ENCODE measurements at places on chromosomes 16 and 17. TPM values are rescaled to one million over a fixed set of nuclear protein-coding genes. Genes with fewer than 3 reads are reported as not detected.

Gene HBQ1
- 0.96 TPM for total RNA-seq

Gene TNFSF13
- total RNA-seq = 13.5 TPM

Gene ZG16
- not detected for total RNA-seq

Gene KRTAP9-2
- total RNA-seq = not detected

Gene DNASE1L2
- total RNA-seq = 0.21 TPM

Gene CCL8
- total RNA-seq = not detected

Gene SSTR5
- total RNA-seq = not detected

Gene DNAJC7
- 68.0 TPM for total RNA-seq

Gene TERB1
- total RNA-seq = 0.27 TPM

Gene C17orf58
- 10.4 TPM for total RNA-seq

Gene G6PC1
- total RNA-seq = not detected

Gene KRT39
- total RNA-seq = not detected

Gene CASKIN1
- total RNA-seq = 0.07 TPM

GRCh38 chr16:54143934-54144571 is 142.5 kb downstream of the IRX3 start:
- no peak for DNase-seq

- DNase-seq = no peak
These were observed 13.9 kb upstream of the CSNK2A2 start for GRCh38 chr16:58211846-58212245.

DNA sequence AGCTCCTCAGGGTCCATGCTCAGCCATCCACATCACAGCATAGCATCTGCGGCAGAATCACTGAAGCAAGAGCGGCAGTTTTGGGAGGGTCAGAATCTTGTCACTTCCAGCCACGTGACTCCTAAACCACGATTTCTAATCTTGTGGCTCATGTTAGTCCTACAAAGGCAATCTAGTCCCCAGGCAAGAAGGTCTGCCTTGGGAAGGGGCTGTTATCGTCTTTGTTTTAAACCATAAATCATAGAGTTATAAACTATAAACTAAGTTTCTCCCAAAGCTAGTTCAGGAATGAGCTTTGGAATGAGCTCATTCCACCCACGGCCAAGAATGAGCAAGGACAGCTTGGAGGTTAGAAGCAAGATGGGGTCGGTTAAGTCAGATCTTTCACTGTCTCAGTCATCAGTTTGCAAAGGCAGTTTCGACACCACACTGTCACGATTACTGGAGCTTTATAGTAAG is 20.8 kb upstream of the DNAH17 start:
- DNase-seq = no peak

DNA sequence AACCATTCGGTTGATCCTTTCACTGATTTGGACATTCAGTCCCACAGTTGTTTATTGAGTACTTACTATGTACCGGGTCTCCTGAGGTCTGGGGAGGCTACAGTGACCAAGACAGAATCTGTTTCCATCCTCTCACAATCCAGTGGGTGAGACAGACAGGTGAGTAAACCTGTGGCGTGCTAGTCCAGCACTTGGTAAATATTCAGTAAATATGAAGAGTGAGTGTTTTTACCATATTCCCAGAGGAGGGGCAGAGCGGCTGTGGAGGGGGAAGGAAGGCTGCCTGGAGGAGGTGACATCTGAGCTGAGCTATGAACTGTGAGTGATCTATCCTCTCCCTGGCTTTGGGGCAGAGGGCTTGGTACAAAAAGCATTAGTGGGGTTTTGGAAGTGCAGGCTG is 31.4 kb downstream of the CCR7 start:
- no peak for DNase-seq

- DNase-seq = no peak
These were observed 8.2 kb upstream of the CSNK1D start for GRCh38 chr17:82281502-82282238.

- no peak for DNase-seq
These were observed 117.9 kb upstream of the GPR139 start for GRCh38 chr16:20191566-20191965.

- no peak for DNase-seq
These were observed 11.4 kb downstream of the ACSF3 start for GRCh38 chr16:89104930-89105571.

DNA sequence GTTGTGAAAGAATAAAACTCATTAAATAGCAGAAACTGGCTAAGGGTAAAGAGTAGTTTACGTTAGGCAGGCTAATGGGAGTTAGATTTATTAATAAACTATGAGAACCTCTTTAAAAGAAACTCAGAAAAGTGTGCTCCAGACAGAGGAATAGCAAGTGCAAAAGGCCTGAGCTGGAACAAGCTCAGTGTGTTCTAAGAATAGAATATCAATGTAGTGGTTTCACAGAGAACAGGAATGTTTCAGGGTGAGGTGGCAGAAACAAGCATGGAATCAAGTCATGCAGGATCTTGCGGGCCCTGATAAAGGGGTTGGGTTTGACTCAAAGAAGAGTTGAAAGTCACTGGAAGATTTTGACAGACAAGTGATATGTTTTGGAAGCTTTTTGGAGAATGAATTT is 164.0 kb upstream of the HS3ST3A1 start:
- DNase-seq = no peak

- DNase-seq = no peak
These were observed 20.4 kb upstream of the CIBAR2 start for GRCh38 chr16:85132456-85133289.

DNA sequence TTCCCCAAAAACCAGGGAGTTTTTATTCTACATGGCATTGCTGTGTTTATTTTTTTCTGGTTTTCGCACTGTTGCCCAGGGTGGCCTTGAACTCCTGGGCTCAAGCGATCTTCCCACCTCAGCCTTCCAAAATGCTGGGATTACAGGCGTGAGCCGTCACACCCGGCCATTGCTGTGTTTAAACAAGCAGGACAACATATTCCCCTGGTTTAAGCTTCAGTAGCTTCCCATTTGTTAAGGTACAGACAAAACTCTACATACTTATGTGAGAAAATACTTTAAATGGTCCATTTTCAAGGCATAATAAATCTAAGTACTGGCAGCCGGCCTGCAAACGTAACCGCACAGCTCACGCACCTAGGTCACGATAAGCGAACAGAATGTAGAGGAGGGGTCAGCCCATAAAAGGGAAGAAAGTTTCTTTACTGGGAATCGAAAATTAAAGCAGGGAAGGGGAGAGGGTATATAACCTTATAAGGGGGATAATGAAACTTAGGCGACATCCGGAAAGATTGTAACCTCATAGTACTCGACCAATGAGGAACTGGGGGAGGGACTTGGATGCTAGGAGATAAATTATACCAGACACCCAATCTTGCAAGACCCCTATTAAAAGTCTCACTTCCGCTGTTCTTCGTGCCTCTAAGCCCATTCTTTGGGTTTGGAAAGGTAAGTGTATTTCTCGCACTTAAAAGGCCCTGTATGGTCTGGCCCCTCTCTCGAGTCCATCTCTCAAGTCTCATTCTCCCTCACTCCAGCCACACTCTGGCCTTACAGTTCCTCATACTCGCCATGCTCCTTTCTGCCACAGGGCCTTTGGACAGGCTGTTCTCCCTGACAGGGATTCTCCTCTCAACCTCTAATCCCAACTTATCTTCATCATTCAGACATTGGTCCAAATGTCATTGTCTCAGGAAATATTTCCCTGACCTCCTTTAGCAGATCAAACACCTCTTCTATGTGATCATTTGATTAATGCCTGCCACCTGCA is 59.2 kb downstream of the TEX14 start:
- DNase-seq = no peak

DNA sequence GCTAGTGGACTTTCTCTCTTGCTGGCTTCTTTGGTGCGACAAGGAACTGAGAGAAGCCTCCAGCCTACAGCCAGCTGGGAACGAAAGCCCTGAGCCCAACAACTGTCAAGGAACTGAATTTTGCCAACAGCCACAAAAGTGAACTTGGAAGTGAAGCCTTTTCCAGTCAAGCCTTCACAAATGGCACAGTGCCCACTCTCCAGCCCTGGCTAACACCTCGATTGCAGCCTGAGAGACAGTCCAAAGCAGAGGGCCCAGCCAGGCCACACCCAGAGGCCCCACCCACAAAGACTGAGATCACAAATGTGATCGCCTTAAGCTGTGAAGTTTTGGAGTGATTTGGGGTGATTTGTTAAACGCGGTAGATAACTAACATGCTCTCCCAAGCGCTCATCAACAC is 244.6 kb upstream of the SDK2 start:
- no peak for DNase-seq

- no peak for DNase-seq
These were observed 3.3 kb downstream of the CARMIL2 start for GRCh38 chr16:67648088-67648763.

DNA sequence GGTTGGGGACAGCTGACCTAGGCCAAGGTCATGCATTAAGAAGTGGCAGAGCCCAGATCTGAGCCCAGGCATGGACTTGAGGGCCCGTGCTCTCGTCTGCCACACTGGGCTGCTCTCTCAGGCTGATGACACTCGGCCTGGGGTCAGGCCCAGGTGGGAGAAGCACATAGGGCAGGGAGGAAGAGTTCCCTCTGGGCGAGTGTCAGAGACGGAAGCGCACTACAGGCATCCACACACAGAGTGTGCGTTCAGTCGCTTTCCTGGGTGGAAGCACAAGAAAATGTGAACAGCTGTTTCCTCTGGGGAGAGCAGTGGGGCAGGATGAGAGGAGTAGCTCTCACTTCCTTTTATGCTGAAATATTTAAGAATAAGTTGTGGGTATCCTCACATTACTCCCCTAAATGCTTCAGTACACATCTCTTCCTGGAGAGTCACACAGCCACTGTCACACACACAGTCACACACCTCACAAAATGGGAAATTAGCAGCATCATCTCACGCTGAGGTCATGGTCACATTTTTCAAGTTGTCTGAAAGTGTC is 59.7 kb downstream of the B9D1 start:
- DNase-seq = no peak

- DNase-seq = no peak
These were observed 10.5 kb downstream of the PIK3R6 start for GRCh38 chr17:8856869-8857575.

- no peak for DNase-seq
These were observed 220.0 kb downstream of the ZNF423 start for GRCh38 chr16:49635591-49636581.

DNA sequence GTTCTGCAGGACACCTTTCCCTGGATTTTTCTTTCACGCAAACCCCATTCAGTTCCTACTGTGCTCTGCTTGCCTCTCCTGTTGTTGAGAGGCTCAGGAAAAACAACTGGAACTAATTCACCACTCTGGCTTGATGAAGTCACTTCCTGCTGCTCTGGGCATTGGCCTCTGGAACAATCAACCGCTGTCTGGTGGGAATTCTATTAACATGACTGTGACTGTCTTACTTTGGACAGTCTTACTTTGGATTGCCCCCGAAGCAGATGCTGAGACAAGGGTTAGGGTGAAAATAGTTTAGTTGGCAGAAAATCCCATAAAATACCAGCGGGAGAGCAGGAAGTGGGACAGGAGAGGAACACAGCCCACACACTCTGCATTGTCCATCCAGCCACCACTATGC is 90.0 kb upstream of the HSBP1 start:
- no peak for DNase-seq

GRCh38 chr17:49939318-49939717 is 29.7 kb upstream of the DLX4 start:
- DNase-seq = no peak

GRCh38 chr17:10754861-10755591 is 25.2 kb upstream of the TMEM220 start:
- no peak for DNase-seq

GRCh38 chr16:14501331-14502255 is 128.5 kb downstream of the PARN start:
- DNase-seq = peak; percentile 91

- no peak for DNase-seq
These were observed at the start of gene ZNF205 for GRCh38 chr16:3112058-3112880. Gene ZNF205, plus strand, starts transcription at chr16:3112586. Its CDS starts 845 bp downstream, at chr16:3113431.

DNA sequence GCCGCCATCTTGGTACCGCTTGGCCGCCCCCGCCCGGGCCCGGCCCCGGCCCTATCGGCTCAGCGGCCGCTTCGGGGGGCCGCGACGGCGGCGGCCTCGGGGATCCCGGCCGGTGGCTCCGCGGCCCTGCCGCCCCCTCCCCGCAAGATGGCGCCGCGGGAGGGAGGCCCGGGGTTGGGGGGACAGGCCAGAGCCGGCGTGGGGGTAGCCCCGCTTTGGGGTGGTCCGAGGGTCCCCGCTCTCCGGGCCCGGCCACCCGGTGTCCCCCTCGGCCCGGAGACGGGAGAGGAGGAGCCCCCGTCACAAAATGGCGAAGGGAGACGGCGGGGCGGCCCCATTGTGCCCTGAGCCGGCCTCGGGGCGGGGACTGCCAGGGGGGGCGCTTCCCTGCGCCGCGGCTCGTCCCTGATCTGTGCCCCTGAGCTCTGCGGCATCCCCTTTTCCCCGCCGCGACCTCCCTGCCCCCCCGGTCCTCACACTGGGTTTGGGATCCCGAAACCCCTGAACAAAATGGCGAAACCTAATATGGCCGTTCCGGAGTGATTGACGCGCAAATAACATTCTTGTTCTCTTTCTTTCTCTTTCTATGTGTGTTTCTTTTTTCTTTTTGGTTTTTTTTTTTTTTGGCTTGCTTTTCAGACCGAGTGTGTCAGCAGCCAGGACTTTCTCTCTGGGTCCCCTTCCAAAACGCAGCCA is 986 bp downstream of the HAPSTR1 start:
- no peak for DNase-seq

- no peak for DNase-seq
These were observed 1.3 kb downstream of the RASL10B start for GRCh38 chr17:35732806-35733136.

DNA sequence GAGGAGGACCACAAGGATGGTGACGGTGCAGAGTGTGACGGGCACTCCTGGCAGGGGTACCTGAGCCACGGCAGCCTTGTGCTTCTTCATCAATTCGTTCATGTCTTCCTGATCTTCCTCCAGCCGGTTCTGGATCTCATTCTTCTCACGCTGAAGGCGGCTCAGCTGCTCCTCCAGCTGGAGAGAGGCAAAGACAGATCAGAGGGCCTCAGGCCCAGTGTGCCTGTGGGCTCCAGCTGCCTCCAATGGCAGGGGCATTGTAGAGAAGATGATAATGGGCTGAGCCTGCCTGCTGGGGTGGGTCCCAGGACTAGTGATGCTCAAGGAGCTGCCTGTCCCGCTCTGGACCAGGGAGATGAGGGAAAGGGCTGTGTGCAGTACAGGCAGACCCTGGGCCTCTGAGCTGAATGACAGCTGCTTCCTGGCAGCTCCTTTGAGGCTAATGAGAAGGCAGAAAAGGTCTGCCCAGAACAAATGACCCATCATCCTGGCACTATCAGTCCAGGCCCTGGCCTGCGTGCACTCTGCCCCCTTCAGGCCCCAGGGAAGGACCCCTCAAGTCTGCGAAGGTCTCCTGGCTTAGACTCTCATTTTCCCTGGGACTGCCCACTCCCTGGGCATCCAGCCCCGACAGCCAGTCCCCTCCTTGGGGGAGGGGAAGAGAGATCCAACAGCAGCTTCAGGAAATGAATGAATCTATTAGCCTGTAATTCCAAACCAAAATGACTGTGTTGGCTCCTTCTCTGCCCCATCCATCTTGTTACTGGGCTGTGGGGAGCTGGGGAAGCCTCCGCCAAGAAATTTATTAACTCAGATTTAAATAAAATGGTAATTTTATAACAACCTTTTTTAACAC is 48.0 kb downstream of the PIPOX start:
- DNase-seq = no peak

DNA sequence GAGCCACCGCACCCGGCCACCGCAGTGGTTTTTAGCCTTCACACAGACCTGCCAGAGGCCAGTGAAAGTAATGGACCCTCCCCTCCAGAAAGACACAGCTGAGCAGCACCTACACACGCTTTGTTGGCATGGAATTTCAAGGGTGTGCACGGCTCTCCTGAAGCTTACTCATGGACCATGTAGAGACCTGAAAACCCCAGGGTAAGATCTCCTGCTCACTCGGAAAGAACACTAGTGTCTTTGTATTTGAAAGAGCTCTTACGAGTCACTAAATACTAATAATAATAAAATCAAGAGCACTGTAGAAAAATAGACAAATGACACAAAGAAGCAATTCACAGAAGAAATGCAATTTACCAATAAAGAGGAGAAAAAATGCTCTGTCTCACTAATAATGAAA is 20.0 kb downstream of the SLC43A2 start:
- DNase-seq = no peak
